COLO829 (cell line): ENCODE measurements at places on chromosomes 1 and 21.

DNA sequence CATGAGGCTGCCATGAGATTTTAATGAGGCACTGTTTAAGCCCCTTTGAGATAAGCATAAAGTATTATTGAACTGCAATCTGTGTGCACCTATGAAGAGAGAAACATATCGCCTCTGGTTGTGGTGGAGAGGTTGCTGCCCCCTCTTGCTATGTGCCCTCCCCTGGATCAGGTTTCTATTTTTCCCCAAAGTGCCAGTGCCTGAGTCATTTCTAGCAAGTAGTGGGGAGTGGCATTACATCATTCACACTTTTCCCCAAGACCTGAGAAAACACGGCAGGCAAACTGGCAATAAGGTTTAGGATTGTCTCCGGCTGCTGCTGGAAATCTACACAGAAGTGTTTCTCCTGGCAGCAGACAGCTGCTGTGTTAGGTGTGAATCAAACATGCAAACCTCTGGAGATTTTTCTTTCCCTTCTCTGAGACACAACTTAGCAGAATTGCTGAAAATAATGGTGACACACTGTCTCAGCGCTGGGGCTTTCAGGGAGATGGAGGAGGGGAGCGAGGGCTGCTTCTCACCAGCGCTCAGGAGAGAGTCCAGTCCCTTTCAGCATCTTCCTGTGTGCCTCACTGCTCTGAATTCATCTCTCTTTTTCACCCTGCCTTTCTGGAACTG lies 13.7 kb upstream of the RGS16 start:
- no peak for DNase-seq

DNA sequence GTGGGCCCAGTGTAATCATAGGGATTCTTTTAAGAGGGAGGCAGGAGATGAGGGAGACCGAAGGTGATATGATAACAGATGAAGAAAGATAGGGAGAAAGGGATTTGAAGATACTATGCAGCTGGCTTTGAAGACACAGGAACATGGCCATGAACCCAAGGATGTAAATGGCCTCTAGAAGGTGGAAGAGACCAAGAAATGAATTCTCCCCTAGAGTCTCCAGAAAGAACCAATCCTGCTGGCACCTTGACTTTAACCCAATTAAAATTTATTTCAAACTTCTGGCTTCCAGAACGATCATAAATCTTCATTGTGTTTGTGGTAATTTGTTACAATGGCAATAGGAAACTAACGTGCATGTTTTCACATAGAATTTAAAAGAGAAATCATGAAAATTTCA lies 95.0 kb upstream of the GORAB start:
- DNase-seq, result no peak

- DNase-seq, result peak; percentile 23
Measured at GRCh38 chr1:110554871-110555801, 36.2 kb upstream of the KCNA10 start.

DNA sequence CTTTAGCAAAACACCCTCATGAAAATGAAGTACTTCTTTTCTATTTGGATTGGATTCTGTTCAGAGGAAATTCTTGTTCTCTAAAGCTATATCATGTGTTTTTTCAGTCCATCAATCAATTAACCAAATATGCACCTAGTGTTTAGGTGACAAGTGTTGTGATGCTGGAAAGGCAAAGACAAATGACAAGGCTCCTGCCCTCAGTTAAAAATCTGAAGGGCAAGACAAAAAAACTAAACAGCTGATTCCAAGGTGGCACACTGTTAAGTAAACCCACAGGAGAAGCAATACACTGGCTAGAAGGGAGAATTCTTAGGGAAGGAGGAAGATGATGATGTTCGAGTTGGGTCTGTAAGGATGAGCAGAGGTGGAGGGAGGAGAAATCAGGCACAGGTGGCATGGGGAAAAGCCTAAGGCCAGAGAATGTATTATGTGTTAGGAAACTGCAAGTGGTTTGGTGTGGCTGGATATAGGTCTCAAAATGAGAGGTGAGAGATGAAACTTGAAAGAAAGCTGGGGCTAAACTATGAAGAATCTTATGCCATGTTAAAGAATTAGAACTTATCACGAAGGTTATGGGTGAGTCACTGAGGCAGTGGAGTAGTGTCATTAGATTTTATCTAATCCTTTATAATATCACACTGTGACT lies 51.8 kb upstream of the GFI1 start:
- peak; percentile 33 for DNase-seq

GRCh38 chr1:11342621-11343032 lies 69.6 kb downstream of the UBIAD1 start:
- no peak for DNase-seq

DNA sequence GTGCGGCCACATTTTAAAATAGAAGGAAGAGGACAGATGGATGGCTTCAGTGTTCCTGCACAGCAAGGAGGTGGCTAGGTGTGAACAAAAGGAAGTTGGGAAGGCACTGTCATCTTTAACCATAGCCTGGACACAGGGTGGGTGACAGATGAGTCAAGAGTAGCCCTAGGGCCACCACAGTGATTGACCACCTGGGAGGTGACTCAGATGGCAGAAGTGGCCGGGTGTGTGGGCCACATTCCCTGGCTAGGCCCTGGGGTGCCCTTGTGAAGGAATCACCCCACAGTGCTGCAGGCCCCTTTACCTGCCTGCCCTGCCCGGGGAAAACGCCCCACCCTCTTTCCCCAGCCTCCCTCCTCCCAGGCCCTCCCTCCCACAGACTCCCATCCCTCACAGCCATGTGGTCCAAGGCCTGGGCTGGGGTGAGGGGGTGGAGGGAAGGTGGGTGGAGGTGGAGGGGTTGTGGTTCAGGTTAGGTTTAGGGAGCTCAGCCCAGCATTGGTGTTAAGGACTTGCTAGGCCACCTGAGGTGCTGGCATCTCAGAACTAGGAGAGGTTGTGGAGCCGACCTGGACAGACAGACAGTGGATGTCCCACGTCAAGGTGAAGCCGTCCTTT lies 59.1 kb downstream of the SPSB1 start:
- DNase-seq, result no peak

DNA sequence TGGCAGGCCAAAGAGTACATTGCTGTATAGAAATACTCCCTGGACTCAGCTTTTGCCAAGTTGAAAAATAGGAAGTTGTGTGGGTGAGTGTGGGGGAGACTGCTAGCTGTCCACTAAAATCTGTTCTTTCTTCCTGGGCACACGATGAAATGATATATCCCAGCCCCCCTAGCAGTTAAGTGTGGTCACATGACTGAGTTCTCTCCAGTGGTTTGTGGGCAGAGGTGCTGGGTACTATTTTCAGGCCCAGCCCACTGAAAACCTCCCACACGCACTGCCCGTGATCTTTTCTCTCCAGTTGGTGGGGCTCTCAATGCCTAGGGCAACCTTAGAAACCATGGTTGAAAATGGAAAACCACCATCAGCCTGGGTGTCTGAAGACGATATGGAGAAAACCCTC lies 119.7 kb upstream of the LMO4 start:
- no peak for DNase-seq

GRCh38 chr1:36988741-36989193 lies 45.5 kb downstream of the GRIK3 start:
- DNase-seq, result peak; percentile 8

GRCh38 chr1:196387766-196388165 lies 220.5 kb downstream of the KCNT2 start:
- no peak for DNase-seq

- DNase-seq, result no peak
Measured at GRCh38 chr1:207335695-207336363, 14.4 kb downstream of the CD55 start.

DNA sequence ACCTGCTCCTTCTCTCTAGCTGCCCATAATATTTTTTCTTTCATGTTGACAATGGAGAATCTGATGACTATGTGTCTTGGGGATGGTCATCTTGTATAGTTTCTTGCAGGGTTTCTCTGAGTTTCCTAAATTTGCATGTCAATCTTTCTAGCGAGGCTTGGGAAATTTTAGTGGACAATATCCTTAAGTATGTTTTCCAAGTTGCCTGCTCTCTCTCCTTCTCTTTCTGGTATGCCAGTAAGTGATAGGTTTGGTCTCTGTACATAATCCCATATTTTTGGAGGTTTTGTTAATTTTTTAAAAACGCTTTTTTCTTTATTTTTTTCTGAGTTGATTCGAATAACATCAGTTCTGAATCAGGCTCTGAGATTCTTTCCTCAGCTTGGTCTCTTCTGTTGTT lies 370.9 kb upstream of the LYPLAL1 start:
- no peak for DNase-seq
